H7 (cell line): ENCODE measurements at places on chromosomes 1 and 21. TPM values are rescaled to one million over a fixed set of nuclear protein-coding genes. Genes with fewer than 3 reads are reported as not detected.

The KCNJ15 gene
- 0.33 TPM in 1 of 2 replicates, not detected in the other for total RNA-seq

The C1orf87 gene
- not detected in 2 replicates for total RNA-seq

The SIM2 gene
- total RNA-seq, result 0.07 and 0.11 TPM in 2 replicates

- no peak for DNase-seq
Measured at GRCh38 chr1:21020151-21020550, 156.5 kb downstream of the EIF4G3 start.

DNA sequence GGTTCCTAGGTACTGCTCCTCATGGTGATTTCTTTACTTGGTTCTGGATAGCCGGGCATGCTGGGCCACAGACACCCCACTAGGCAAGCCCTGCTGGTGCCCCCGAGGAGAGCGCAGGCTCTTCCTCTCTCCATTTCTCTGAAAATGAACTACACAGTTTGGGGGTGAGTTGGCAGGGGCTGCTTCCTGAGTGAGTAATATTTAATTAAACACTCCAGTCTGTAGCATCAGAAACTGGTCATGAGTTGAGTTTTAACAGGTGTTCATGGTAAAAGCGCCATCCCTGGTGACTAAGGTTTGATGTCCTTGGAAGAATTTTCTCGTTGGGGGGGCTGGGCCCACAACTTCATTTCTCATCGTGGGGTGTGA is 1.7 kb downstream of the SPSB1 start:
- DNase-seq, result no peak

DNA sequence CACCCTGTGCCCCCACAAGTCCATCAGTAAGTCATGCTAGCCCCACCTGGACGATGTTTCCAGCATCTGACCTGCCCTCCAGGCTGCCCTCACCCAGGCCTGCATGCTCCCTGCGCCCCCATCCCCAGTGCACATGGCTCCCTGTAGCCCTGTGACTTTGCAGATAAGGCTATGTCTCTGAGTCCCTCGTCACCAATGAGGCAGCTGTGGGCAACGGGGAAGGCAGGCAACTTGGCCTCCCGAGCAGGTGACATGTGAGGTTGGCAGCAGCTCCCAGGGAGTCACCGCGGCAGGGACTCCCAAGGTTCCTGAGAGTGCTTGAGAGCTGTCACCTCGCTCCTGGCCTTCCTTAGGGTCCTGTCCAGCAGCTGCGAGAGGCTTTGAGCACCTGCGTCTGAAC is 32.4 kb upstream of the AGPAT3 start:
- DNase-seq, result peak; percentile 34

DNA sequence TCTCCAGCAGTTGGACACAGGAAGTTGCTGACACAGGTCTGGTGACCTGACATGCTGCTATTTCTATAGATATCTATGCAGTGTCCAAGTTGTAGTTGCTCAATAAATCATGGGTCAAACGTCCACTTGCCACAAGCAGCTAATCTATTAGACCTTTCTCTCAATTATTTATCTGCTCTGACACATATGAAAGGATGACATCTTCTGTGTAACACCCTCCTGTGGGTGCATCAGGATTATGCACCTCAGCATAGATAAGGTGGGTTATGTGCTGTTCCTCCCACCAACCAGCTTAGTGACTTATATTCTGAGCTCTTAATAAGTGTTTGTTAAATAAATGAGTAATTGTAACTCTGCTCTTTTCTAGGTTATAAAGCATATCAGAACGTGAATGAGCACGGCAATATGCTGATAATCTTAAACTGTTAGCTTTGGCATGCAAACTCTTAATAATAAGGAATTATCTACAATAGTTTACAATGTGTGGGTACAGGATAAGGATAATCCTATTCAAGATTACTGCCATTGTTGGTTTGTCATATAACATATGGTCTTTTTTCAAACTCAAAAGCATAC is 90.7 kb upstream of the GCLM start:
- no peak for DNase-seq

GRCh38 chr1:157183870-157184269 is 45.7 kb upstream of the ETV3 start:
- DNase-seq, result no peak

GRCh38 chr21:44892536-44893277 is 19.2 kb upstream of the PTTG1IP start:
- peak; percentile 92 for DNase-seq
